ENCODE measurements at places on chromosomes 4 and X.

GRCh38 chrX:120857240-120857639 is 18.4 kb downstream of the CT47B1 start:
- no peak for DNase-seq

- DNase-seq: no peak
These were observed 248.6 kb downstream of the PCDH18 start for GRCh38 chr4:137283737-137284136.

DNA sequence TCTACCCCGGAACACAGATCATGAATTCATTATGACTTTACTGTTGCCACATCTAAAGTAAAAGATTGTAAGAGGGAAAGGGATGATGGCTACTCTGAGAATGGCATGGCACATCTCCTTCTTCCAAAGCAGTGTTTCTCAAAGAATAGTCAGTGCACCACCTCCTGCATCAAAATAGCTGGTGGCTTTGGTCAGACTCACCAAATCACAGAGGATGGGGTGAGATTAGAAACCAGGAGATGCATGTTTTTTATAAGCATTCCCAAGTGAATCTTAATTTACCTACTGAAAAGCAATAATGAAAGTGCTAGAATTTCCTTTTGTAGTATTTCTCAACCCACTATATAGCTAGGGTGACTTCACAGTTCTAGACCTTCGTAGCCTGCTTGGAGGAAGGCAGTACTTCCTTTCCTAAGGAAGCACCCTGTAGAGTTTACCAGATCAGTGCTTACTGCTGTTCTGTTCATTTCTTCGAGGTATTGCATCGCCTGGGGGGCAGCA is 340.8 kb upstream of the KLF3 start:
- DNase-seq: no peak

DNA sequence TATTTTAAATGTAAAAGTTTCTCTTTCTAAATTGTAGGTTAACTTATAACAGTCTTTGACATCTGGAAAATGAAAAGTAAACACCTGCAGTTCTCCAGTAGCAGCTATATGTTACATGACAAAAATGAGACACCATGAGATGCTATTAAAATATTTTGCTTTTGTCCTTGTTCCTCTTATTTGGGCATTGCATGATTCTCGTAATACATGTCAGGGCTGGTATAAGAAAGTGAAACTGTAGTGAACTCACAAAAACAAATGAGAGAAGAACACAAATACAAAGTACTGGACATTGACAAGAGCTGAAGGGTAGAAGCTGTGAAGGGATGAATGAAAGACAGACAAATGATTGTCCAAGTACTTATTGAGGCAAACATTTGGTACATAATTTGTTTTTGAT is 9.0 kb downstream of the GK2 start:
- no peak for DNase-seq

GRCh38 chrX:771536-771935 is 140.9 kb downstream of the SHOX start:
- no peak for DNase-seq

- DNase-seq: no peak
These were observed 29.7 kb upstream of the MGST2 start for GRCh38 chr4:139635966-139636365.

- DNase-seq: no peak
These were observed 34.0 kb downstream of the ZNF827 start for GRCh38 chr4:145904413-145905177.

DNA sequence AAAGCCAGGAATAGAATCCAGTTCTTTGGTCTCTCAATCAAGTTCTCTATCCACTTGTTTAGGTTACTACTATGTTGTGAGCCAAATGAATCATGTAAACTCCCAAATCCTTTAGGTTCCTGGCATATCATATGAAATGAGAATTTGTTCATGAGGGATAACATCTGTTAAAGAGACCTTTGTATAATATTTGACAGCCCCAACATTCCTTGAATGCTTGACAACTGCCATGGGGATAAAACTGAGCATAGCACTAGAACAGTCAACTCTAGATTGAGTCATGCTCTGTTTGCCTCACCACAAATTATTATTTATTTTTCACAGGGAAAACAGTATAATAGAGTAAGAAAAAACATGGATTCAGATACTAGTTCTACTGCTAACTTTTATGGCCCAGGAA is 93.3 kb downstream of the NAA11 start:
- DNase-seq: no peak

DNA sequence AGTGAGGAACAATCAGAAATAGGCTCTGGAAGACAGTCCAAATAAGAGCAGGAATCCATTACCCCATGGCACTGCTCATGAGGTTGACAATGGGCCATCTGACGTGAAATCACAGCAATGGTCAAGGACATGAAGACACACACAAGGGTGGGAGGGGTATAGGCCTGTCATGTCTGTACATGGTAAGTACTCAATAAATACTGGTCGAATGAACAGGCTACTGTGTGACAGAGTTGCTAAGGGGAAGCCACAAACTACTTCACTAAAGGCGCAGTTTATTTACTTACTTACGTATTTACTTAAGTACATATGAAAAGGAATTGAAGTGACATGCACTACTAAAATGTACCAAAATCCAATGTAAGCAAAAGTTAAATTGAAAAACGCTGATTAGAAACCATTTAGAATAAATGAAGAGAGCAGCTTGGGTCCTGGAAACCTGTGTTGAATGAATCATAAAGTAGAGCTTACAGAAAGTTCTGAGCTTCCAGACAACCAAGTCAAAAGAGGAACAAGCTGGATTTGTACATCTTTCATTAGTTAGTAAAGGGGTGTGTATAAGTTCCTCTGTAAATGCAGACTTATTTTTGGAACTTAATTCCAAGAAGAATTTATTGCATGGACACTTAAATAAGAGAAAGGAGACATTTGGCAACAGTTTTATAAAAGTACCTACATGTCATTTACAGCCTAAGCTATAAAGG is 32.7 kb downstream of the ALPK1 start:
- no peak for DNase-seq

DNA sequence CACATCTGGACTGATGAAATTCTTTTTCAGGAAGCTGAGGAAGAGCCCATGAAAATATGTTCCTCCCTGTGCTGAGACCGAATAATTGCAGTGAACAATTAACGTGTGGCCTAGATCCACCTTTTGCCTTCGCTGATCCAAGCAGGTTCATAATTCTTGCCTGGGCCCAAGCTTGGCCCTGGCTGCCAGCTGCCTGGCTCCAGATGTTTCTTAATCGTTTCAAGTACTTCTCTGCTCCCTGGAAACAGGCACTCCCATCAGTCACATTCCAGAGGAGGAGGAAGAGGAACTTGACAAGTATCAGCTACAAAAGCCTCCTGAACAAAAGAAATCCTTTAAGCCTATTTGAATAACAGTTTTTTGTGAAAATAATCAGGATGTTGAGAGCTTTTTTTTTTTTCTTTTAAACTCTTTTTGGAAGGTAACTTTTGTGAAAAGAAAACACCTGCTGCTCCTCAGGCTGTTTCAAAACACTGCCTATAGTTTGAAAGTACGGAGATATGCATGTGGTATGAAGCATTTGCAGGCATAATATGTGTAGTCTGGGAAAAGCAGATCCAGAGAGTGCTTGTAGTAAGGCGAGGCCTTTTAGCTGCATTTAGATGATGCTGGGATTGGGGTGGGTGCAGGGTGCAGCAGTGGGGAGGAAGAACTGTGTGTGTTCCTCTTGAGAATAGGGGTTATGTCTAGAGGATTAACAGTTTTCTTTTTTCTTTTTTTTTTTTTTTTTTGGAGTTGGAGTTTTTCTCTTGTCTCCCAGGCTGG is 154.4 kb downstream of the PTTG2 start:
- DNase-seq: no peak

DNA sequence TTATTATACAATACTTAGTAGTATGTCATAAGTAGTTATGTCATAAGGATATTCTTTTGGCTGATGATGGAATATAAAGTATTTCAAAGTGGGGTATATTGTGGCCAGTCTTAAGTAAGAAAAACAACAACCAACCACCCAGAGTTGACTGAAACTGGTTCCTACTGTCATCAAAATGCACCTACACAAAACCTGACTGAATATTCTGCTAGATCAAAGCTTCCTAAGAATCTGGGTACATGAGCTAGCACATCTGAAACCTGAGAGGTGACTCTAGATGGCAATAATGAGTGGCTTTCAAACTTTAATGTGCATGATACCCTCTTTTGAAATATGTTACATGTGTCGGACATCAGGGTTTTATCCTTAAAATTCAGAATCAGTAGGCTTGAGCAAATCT is 60.4 kb downstream of the REELD1 start:
- DNase-seq: no peak

- DNase-seq: no peak
These were observed 115.1 kb downstream of the NDST4 start for GRCh38 chr4:114998316-114998715.

GRCh38 chr4:147388018-147388417 is 92.9 kb upstream of the EDNRA start:
- no peak for DNase-seq

DNA sequence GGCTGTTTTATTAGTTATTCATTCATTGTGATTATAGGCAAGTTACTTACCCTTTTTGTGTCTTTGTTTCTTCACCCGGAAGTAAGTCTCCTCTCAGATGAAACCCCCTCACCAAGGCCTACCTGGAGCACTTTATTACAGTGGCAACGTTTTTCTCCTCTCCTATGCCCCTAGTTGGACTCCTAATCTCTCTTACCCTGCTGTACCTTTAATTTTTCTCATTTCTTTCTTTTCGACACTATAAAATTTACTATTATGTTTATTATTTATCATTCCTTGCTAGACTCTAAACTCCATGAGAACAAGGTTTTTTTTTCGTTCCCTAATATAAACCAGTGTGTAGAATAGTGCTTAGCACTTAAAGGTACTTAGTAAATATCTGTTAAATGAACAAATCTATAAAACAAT is 17.5 kb downstream of the STAP1 start:
- no peak for DNase-seq

DNA sequence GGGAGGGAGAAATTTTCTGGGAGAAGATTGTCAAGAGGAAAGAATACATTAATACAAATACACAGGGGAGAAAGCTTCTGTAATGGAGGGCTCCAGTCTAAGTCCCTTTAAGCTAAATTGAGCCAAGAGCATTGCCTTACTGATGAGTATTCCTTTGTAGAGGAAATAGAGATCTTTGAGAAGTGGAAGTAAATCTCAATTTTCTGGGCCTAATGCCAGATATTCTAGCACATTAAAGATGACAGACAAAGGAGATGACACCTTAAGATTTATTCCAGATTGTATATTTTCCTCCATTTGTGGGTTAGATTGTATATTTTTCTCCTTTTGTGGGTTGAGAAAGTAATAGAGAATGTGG is 28.5 kb upstream of the SMAD1 start:
- no peak for DNase-seq

DNA sequence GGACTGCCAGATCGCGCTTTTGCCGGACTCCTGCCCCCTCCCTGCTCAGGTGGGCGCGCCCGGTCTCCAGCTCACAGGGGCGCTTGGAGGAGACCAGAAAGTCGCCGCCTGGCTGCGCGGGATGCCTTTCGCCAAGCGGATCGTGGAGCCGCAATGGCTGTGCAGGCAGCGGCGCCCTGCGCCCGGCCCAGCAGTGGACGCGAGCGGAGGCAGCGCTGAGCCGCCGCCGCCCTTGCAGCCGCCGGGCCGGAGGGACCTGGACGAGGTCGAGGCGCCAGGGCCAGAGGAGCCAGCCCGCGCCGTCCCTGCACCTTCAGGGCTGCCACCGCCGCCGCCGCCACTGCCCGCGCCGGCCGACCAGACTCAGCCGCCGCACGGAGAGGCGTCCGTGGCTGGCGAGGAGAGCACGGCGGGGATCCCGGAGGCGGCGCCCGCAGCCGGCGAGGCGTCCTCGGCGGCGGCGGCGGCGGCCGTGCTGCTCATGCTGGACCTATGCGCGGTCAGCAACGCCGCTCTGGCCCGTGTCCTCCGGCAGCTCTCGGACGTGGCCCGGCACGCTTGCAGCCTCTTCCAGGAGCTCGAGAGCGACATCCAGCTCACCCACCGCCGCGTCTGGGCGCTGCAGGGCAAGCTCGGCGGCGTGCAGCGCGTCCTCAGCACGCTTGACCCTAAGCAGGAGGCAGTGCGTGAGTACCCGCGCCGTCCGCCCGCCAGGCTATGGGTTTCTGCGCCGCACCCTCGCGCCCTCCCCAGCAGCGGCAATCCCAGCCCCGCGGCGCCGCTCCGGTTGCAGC is 834 bp downstream of the NHS start:
- peak; percentile 7 for DNase-seq

- DNase-seq: no peak
These were observed 6.7 kb upstream of the HSD17B10 start for GRCh38 chrX:53440621-53441517.

GRCh38 chr4:144985531-144985930 is 112.5 kb downstream of the ANAPC10 start:
- DNase-seq: no peak

DNA sequence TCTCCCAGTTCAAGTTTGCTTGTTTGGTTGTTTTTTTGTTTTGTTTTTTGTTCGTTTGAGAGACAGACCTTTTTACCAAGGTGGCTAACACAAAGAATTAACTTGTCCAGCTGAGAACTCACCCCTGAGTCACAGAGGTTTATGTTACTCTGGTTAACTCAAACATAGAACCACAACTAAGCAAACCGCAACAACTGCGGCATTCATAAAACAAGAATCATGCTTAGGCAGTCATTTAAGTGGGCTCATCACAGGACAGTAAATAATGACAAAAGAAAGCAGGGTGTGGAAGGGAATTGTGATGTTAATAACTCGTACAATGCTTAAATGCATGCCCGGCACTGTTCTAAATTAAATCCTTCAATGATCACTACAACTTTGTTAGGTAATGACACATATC is 24.7 kb upstream of the IL13RA1 start:
- DNase-seq: no peak

DNA sequence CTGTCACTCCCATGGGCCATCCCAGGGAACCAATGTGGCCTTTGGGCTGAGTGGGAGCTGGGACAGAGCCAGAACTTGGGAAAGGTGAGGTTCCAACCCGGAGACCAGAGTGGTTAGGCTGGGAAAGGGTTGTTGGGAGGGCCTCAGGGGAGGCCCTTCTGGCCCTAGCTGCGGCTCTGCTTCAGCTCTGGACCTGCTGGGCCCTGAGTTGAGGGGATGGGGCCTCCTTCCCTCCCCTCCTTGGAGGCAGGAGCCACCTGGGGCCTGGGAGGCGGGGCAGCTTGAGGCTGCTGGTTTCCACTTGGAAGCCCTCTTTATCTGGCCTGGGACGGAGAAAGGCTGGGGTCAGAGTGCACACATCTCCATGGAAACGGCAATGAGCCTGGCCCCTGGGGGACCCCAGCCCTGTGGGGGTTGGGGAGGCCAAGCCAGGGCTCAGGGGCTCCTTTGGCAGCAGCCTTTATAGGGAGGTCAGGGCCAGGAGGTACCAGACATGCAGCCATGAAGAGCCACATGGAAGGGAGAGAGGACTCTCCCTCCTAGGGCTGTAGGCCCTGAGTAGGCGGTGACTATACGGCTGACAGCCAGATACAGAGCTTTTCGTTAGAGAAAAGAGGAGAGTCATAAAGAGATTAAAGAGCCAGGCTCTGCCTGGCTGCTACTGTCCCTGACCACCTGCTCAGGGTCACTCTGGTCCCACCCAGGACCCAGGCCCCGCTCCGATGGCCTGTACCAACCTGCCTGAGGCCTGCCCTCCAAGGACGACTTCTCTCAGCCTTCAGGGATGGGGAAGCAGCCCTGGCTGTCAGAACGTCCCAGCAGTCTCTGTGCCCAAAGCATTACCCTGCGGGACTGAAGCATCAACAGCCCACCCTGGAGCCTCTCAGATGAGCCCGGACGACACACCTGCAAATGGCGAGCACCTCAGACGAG is 6.9 kb upstream of the NSD2 start:
- no peak for DNase-seq
